ENCODE measurements at places on chromosomes 4 and X.
A peak's percentile ranks its signal among the peaks of the same experiment; 100 is the strongest.

DNA sequence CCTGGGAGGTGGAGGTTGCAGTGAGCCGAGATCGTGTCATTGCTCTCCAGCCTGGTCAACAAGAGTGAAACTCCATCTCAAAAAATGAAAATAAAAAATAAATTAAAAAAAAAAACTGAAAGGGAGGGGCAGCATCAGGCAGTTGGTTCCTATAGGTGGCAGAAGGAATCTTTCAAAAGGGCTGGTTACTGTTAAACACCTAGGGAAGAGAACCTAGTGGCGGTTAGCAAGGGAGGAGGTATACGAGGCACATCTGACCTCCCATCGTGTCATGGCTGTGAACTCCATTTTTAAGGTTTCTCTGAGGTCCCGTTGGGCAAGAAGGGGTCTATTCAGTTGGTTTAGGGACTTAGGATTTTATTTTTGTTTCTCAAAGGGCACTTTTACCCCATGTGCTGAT lies 150.1 kb downstream of the SLC7A11 start:
- DNase-seq: no peak

- DNase-seq: no peak
These were observed 35.2 kb upstream of the LNX1 start for GRCh38 chr4:53626491-53626890.

- no peak for DNase-seq
These were observed 113.6 kb downstream of the SPRY1 start for GRCh38 chr4:123510221-123510620.

GRCh38 chr4:5636766-5637670 lies 71.3 kb downstream of the EVC2 start:
- peak; percentile 69 for DNase-seq

GRCh38 chrX:103017542-103017941 lies 46.4 kb downstream of the BEX1 start:
- peak; percentile 19 for DNase-seq

GRCh38 chr4:5785806-5786680 lies 75.0 kb downstream of the EVC start:
- DNase-seq: peak; percentile 87

DNA sequence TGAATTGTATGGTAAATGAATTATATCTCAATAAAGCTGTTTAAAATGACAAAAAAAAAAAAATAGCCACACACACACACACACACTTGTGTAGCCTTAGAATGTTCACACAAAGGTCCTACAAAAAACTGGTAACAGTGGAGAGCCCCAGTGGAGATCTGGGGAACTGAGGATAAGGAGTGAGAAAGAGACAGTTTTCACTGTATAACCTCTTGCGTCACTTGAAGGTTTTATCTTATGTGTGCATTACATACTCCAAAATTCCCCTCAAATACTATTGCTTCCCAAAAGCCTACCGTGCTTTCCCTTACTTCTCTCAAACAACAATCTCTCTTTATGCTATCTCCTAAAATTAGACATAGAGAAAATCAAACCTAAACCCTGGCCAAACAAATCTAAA lies 67.8 kb downstream of the SMC1A start:
- DNase-seq: no peak

DNA sequence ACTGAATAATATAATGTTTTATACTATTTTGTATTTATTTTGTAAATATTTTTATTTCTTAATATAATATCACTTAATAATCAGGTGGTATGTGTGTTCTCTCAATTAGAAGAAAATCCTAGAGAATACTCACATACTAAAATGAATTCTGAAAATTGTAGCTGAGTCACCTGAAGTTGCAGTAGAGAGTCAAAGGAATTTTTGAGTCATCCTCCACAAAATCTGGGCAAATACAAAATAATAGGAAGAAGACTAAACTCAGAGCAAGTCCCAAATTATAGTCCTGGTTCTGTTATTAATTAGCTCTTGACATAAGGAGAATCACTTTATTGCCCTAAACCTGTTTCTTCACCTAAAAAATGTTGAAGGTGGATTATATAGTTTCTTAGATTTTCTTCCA lies 57.8 kb downstream of the SPATA4 start:
- DNase-seq: peak; percentile 31

GRCh38 chr4:87423317-87424098 lies 1.1 kb downstream of the NUDT9 start:
- peak; percentile 24 for DNase-seq

DNA sequence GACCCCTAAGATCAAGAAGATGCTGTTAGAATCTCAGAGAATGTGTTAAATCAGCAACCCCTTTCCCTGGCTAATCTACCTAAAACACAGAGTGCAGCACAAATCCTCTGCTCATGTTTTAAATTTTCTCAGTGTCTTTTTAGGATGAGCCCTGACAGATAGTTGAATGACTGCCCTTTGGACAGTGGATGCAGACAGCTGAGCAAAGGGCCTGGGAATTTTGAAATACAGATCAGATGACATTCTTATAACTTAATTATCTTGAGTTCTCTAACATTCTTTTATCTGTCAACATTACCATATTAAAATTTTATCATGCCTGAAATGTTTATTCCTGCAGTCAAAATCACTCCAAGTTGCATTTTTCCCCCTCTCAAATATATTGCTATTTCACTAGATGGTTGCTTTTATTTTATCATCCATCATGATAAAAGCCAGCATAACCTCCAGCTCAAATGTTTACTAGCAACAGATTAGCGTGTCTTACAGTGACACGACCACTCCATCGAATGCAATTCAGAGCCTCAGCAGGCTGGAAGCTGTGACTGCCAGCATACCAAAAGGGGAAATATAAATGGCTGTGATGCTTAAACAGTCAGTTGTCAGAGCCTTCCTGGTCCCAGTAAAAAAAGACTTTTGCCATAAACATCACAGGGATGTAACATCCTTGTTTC lies 22.8 kb upstream of the ARHGAP24 start:
- DNase-seq: peak; percentile 11

DNA sequence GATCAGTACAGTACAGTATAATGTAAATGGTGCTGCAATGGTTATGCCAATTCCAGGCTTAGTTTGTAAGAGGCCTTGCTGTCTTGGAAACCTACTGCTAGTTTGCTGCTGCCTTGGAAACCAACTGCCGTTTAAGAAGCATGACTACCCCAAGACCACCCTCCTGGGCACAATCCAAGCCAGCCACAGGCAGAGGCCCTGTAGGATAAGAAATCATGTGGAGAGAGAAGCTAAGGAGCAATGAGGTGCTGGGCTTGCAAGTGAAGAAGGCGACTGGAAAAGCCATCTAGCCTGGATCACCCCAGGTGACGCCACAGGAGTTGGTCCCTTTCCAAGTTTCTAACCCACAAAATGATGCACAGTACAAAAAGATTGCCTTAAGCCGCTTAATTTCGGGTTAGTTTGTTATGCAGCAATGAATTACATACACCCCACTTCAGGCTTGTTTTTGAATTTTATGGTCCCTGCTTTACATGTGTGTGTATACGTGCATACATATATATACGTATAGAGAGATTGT lies 16.9 kb downstream of the ZFP42 start:
- DNase-seq: no peak

DNA sequence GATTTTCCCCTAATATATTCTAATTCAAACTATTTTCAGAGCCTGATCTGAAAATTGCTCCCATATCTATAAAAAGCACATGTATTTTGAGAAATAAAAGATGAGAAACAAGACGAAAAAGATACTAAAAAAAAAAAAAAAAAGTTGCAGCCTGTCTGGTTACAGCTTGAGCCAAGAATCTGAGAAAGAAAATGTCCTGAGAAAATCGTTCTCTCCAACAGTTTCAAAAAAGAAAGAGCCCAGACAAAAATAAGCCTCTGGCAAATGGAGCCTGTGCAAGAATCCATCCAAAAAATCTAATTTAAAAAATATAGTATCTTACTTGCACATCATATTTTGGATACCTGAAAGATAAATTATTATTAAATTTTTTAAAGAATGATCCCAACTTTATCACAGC lies 163.0 kb upstream of the TBL1X start:
- DNase-seq: no peak
